ENCODE measurements at places on chromosomes 11 and 22. TPM values are rescaled to one million over a fixed set of nuclear protein-coding genes. Genes with fewer than 3 reads are reported as not detected.

Gene ENTHD1
- total RNA-seq: not detected

Gene OR52A1
- total RNA-seq: not detected

DNA sequence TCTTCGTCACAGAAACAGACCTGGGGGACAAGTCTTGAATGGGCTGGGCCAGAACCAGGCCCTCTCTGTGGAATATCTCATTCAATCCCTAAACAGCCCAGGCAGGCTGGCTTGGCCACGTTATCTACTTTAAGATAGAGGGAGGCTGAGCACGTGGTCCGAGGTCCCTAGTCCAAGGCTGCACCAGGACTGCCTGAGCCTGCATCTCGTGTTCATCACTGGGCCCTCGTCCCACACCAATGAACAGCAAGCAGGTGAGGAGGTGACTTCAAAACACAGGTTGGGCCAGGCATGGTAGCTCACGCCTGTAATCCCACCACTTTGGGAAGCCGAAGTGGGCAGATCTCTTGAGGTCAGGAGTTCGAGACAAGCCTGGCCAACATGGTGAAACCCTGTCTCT is 20.3 kb upstream of the FGF3 start:
- no peak for DNase-seq

DNA sequence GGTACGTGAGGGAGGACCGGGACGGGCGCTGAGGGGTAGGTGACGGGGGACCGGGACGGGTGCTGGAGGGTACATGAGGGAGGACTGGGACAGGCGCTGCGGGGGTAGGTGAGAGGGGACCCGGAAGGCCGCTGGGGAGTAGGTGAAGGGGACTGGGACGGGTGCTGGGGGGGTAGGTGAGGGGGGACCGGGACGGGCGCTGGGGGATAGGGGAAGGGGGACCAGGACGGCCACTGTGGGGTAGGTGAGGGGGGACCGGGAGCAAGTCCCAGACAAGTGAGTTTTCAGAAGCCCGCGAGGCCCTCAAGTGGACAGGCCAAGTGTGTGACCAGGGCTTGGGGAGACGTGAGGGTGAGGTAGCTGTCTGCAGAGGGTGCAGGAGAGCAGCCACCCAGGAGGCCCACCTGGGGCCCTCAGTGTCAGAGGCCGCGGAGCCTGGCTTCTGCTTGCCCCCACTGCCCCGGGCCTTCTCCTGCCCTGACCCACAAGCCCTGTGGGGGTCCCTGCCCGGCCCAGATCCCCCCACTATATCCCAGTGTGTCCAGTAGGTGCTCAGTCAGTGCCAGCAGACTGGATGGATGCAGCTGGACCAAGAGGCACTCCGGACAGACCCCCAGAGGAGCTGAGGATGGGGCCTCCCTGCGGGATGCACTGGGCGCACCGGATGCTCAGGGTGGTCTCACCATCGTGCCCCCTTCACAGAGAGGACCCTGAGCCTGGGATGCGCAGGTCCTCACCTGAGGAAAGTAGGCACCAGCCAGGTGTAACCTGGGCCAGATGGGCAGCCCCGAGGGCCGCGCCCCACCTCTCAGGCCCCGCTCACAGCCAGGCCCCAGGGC is 44.2 kb upstream of the TH start:
- DNase-seq: no peak

DNA sequence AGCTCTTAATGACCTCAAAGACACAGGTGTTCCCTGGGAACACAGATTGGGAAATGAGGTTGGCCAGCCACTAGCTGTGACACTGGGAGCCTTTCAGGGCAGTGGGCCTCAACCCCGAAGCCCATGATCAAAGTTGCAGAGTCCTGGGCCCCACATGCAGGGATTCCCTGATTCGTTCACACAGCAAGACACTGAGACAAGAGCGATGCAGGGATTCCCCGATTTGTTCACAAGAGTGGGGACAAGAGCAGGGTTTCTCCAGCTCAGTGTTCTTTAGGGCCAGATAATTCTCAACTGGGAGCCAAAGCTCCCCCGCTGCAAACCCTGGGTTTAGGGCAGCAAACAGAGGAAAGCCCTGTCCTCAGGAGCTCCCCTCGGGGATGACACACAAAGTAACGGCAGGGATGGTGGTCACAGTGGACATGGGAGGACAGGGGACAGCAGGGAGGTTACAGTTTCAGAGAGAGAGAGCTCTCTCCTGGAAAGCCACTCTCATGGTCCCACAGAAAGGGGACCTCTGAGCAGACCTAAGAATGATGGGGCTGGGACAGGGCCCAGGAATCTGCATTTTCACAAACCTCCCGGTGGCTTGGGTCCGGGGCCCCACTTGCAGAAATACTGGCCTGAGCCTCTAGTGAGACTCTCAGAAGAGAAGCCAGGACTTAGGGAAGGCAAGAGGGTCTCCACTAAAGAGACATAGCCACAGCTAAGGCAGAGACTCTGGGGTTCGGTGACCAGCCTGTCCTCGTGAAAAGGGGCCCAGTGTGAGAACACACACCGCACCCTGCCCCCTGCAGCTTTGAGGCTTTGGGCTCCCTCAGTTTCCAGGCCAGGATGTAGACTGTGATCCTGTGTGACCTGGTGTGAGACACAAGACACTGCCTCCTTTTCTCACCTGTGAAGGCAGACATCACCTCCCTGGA is 7.4 kb upstream of the GNAZ start:
- no peak for DNase-seq

Gene PLCB3
- 48.7 TPM for total RNA-seq

DNA sequence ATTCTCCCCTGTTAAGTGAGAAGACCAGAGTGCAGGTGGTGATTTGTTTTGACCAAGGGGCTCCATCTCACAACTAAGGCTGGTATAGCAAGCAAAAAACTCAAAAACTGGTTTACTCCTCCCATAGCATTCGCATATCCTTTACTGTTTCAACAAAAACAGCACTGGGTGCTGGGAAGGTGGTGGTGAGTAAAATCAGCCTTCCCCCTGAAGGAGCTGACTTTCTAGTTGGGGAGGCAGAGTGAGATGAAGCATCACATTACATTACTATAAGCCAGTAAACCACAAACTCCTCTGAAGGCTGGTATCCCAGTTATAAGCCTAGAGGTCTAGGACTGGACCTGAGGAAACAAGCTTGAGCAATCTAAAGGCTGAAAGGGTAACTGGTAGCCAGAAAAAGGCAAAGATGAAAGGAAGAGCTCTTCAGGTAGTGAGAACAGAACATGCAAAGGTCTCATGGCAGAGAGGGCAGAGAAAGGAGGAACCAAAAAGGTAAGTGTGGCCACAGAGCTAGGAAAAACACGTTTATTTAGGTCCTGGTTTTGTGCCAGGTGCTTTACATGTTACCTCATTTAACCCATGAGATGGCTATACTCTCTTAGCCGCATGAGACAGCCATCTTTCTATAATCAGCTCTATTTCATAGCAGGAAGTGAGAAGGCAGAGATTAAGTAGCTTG is 22.3 kb downstream of the TMEM123 start:
- peak; percentile 41 for DNase-seq

Gene ZP1
- total RNA-seq: not detected

DNA sequence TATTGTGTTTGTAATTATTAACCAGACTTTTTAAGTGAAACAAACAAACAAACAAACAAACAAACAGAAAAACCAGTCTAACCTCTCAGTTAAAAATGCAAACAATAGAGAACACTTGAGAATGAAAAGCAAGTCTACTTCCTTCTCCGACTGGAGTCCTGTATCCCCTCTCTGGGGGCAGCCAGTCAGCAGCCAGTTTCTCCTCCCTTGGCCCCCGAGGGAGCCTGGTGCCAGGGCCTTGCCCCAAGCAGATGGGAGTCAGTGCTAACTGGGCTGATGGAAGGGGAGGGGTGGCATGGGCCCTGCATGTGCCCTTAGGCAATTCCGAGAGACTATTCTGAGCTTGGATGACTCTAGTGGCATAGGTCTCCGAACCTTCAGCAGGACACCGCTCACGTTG is 137.2 kb downstream of the GRIK4 start:
- no peak for DNase-seq

DNA sequence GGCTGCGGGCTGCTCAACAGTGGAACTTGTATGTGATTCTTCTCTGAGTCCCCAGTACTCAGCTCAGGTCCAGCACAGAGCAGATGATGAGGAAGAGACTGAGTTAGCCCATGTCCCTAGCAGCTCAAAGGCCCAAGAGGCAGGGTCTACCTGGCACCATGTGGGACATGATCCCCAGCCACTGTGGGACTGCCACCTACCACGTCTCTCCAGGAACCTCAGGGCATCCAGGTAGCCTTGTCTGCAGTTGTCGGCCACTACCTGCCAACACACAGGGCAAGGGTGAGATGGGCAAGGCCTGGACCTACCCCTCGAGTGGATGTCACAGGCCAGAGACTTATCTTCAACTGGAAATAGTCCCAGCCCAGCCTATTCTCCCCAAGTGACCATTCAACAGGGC is 4.4 kb downstream of the PNPLA5 start:
- DNase-seq: no peak

DNA sequence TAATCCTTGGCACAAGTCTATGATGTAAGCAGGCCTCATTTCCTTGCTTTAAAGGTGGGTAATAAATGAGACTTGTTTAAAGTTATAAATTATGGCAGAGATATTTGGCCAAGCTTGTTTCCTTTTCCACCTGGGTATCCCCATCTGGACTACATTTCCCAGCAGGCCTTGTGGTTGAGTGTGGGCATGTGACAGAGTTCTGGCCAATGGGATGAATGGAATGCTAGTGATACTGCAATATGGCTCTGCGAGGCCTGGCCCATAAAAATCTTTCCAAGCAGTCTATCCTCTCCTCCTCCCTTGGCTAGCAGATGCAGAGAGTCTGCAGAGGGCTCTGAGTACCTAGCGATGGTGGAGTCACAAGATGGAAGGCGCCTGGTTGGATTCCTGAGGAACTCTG is 102.5 kb downstream of the TIMP3 start:
- DNase-seq: peak; percentile 36

GRCh38 chr11:121465709-121466062 is 12.9 kb upstream of the SORL1-AS1 start:
- DNase-seq: no peak

Gene FOXRED1
- 16.3 TPM for total RNA-seq

Gene CCDC188
- total RNA-seq: not detected

DNA sequence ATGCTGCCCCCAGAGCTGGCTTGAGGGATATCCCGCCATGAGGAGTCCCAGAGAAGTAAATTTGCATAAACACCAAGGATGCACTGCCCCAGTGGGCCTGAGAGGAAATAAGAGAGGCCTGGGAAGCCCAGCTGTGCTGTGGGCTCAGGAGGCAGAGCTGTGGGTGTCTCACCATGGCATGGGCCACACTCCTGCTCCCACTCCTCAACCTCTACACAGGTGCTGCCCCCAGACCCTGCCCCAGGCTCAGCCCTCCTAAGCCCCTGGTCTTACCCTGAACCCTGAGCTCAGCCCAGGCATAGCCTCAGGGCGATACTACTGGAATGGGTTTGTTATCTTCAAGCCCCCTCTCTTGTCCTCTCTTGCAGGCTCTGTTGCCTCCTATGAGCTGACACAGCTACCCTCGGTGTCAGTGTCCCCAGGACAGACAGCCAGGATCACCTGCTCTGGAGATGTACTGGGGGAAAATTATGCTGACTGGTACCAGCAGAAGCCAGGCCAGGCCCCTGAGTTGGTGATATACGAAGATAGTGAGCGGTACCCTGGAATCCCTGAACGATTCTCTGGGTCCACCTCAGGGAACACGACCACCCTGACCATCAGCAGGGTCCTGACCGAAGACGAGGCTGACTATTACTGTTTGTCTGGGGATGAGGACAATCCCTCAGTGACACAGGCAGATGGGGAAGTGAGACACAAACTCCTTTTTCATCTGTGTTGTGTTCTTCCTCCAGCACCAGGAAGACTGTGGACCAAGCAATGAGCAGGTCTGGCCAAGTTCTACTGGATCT is 59.9 kb downstream of the GGTLC2 start:
- DNase-seq: no peak

DNA sequence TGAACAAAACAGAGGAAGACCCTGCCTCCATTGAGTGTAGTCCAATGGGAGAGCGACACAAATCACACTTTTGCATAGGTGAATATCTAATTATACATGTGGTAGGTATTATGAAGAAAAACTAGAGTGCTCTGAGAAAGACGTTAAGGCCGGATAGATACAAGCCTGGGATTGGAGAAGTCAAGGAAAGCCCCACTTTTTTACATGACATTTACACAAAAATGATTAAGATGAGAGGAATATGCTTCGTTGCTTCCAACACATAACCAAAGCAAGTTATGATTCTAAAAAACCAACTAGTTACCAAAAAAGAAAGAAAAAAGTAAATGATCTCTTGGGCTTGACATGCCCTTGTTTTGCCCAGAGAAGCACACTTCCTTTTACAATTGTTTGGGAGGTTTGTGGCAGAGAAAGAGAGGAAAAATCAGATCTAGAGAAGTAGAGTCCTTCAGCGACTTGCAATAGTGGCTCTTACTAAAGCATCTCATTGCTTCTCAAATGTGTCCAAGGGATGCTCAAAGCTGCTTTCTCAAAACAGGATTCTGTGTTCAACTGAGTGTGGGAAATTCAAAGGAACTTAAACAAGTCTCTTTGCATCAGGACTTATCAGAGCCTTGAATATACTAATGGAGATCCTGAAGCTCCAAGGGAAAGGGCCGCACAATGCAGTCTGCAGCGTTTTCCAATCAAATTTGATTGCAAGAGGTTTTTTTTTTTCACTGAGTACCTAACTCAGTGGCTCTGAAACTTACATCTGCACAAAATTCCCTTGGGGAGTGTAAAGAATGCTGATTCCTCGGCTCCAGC is 38.8 kb downstream of the FLI1 start:
- DNase-seq: no peak

DNA sequence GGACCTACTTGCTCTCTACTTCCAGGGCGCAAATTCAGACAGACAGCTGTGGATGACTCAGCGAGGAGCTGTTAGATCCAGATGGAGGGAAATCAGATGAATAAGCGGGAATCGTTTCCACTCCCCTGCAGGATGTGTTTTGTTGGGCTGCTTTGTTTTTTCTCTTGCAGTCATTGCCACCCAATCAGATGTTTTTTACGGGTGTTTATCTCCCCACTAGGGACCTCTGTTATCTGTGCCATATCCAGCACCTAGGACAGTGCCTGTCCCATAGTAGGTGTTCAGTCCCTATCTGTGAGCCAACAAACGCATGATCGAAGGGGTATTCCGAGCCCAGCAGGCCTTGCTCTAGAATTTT is 51.1 kb upstream of the PARVG start:
- peak; percentile 66 for DNase-seq

Gene MPZL3
- total RNA-seq: 8.5 TPM

Gene SAMM50
- total RNA-seq: 63.4 TPM

Gene MS4A3
- total RNA-seq: not detected

DNA sequence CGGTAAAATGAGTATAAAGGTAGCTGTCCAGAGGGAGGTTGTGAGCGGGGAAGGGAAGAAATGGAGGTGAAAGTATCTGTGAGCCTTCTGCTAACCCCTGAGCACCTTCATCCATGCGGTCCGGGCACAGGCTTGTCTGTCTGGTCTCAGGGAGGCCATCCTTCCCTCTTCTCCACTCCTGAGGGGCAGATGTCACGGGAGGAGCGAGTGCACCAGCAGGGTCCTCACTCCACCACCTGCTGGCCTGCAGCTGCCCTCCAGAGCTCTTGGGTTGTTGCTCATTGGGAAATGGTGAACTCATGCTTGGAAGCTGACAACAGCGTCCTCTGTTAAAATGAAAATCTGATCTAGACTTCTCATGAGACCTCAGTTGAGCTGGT is 33.8 kb upstream of the WNT11 start:
- DNase-seq: no peak

Gene ART1
- total RNA-seq: not detected

All from astrocyte (in vitro differentiated cells and primary cell).